ENCODE measurements at places on chromosomes 16 and 17.

GRCh38 chr16:80803339-80804055, 901 bp downstream of the CDYL2 start:
- DNase-seq, result no peak

DNA sequence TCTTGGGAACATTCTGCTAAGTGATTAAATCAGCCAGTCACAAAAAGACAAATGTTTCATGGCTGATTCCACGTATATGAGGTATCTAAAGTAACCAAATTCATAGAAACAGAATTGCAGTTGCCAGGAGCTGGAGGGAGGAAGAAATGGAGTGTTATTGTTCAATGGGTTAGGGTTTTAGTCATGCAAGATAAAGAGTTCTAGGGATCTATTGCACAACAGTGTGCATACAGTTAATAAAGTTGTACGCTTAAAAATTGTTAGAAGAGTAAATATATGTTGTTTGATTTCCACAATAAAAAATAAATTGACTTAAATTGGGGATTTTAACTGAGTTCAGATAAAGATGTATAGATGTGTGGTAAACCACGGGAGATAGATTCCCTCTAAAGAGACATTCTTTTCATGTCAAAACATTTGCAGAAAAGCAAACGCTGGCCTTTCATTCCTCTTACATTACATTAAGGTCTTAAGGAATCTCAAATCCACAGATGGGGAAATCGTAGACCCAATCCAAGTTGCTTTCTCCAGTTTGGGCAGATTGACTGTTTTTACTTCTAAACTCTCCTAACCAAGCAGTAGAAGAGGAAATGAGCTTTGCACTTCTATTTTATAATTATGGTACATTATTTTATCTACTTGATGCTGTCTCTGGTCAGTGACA, 4.6 kb downstream of the PRDM7 start:
- no peak for DNase-seq

GRCh38 chr17:67635681-67636080, 82.1 kb upstream of the NOL11 start:
- no peak for DNase-seq

DNA sequence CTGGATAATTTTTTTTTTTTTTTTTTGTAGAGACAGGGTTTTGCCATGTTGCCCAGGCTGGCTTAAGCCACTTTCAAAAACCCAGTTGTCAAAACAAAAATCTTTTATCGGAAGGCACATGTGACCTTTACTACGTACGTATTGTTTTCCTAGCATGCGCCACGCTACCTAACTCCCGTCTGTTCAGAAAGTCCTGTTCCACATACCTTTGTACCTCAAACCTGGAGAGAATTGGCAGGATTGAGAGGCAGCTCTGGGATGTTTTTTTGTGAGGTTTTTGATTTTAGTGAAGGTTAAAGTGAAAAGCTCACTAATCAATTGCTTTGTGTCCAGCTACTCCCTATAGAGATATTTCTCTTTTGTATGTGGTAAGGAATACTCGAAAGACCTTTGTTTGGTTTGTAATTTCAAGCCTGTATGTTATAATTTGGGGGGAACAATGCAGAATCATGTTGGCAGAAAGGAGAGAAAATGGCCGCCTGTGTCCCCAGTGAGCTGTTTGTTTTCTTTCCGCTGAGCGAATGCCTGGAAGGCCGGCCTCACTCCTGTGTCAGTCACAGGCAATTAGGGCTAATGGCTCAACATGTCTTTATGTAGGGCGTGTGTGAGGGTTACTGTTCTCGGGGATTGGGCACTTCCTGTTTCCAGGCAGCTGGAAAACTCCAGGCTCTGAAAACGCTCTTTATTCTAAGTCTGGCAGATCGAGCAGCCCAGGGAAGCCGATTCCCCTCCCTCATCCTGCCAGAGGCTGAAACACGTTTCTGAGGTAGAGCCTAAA, 60.8 kb upstream of the CLEC18A start:
- peak; percentile 76 for DNase-seq

DNA sequence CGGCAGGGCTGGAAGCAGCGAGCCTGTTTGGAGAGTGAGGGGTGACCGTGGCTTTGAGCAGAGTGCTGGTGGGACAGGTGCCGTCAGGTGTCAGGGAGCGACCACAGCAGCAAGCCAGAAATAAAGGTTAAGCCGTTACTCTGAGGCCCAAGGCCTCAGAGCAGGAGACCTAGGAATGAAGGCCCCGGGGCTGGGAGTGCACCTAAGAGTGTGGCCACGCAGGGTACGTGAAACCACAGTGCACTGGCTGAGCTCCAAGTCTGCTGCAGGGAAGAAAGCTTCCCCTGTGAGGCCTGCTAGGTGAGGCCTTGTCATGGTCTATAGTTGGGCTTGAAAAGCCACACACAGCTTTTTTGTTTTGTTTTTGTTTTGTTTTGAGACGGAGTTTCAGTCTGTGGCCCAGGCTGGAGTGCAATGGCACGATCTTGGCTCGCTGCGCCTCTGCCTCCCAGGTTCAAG, 8.7 kb downstream of the CLUAP1 start:
- no peak for DNase-seq

GRCh38 chr16:69316595-69317034, 5.5 kb downstream of the VPS4A start:
- DNase-seq, result no peak

DNA sequence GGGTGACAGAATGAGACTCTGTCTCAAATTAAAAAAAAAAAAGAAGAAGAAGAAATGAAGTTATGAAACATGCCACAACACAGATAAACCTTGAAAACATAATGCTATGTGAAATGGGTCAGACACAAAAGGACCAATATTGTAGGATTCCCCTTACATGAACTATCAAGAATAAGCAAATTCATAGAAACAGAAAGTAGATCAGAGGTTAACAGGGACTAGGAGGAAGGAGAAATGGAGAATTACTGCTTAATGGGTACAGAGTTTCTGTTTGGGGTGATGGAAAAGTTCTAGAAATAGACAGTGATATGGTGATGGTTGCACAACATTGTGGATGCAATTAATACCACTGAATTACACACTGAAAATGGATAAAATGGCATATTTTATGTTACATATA, 16.3 kb downstream of the RANBP10 start:
- no peak for DNase-seq

- no peak for DNase-seq
These were observed 31.3 kb downstream of the PLCG2 start for GRCh38 chr16:81810361-81810760.

DNA sequence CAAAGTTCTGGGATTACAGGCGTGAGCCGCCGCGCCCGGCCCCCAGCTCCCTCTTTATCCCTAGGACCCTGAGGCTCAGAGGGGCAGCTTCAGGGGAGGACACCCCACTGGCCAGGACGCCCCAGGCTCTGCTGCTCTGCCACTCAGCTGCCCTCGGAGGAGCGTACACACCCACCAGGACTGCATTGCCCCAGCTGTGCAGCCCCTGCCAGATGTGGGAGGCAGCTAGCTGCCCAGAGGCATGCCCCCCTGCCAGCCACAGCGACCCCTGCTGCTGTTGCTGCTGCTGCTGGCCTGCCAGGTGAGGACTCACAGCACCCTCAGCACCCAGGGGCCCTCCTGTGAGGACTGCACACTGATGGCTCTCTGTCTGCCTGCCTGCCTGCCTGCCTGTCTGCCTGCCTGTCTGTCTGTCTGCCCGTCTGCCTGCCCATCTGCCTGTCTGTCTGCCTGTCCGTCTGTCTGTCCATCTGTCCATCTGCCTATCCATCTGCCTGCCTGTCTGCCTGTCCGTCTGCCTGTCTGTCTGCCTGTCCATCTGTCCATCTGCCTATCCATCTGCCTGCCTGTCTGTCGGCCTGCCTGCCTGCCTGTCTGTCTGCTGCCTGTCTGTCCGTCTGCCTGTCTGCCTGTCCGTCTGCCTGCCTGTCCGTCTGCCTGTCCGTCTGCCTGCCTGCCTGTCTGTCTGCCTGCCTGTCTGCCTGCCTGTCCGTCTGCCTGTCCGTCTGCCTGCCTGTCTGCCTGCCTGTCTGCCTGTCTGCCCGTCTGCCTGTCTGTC, 5.0 kb downstream of the GCGR start:
- no peak for DNase-seq

- no peak for DNase-seq
These were observed 41.3 kb downstream of the SLC47A1 start for GRCh38 chr17:19574956-19575355.

GRCh38 chr17:77807051-77807745, 151.3 kb upstream of the TNRC6C start:
- no peak for DNase-seq

DNA sequence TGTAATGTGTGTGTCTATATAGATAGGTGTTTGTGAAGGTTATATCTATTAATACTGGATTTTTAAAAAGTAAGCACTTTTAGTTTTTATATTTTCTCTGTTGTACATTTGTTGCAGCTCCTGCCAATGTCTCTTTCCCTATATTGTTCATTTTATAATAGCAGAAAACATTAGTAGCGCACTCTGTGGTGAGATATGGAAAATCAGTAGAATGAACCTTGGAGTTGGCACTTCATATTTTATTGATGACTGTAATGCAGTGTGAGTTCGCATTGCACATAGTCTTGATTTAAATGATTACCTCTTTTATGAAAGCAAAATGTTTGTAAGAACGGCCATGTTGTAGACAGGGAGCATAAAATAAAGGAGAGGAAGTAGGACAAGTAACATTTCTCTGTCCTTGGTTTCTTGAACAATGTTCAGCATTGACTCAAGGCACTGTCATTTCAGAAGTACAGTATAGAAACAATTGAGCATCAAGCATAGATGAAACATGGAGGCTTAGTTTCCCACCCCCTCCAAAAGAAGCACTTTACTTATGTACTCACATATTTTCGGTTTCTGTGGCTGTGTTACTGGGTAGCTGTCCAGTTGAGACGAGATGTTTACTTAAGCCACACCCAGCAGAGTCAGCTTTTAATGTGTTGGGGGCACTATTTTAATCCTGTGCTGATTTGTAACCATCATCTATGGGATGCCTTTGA, 74.0 kb downstream of the TANC2 start:
- DNase-seq, result no peak

GRCh38 chr16:61813339-61813738, 222.9 kb downstream of the CDH8 start:
- no peak for DNase-seq

DNA sequence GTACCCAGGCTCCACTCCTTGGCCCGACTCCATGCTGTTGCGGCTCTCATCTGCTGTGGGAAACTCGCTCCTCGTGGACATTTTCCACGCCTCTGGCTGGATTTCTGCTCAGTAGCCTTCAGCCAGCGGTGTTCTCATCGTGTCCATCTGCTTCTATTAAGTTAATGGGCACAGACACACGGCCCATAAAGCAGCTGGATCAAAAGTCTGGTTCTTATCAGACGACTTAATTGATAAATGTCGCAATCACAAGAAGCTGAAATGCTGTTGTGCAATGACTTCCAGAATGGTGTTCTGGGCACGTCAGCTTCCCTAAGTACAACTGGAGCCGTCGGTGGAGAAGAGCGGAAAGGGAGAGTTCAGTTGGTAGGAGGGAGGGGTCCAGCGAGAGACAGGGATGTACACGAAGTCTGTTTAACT, 211.7 kb upstream of the CHMP6 start:
- DNase-seq, result no peak

DNA sequence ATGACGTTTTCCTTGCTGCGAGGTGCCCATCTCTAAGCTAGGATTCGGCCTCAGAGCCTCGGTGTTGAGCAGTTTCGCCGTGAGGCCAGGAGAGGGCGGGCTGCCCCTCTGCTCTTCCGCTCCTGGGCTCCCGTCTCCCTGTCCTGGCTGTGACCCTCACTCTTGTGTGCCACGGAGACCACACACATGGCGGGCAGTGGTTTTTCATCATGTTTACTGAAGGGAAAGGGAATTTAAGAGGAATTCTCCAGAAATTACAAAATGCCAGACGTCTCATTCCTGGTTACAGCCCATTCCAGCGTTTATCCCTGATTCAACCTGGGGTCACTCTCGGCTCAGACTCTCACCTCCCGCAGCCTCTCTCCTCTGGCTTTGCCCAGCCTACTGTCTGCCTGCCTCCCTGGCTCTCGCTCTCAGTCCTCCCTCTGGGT, 96.8 kb upstream of the ELAC2 start:
- no peak for DNase-seq

DNA sequence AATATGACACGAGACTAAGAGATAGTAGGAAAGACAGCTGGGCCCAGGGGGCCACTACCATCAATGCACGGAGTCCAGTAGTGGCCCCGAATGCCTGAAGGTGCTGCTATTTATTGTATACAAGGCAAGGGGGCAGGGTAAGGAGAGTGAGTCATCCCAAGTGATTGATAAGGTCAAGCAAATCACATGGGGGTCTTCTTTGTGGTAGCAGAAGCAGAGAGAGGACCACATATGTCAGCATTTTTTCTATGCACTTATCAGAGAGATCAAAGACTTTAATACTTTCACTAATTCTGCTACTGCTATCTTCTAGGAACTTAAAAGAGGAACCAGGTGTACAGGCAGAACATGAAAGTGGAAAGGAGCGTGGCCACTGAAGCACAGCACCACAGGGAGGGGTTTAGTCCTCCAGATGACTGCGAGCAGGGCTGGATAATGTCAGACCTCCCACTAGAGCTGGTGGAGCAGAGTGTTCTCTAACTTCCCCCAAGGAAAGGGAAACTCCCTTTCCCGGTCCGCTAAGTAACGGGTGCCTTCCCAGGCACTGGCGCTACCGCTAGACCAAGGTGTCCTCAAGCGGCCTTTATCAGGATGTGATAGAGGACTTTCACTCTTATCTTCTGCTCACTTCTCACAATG, 26.4 kb upstream of the ARL4D start:
- DNase-seq, result no peak

DNA sequence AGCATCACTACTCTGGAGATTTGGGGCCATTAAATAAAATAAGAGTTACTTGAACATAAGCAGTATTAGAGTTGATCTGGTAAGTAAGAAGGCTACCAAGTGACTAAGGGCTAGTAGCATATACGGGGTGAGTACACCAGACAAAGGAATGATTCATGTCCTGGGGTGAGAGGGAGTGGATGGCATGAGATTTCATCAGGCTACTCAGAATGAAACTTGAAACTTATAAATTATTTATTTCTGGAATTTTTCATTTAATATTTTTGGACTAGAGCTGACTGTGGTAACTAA, 2.3 kb downstream of the SLFN5 start:
- DNase-seq, result no peak

- no peak for DNase-seq
These were observed 510.2 kb downstream of the WWOX start for GRCh38 chr16:78609402-78610274.

- DNase-seq, result no peak
These were observed 14.0 kb downstream of the ATP5PD start for GRCh38 chr17:75032720-75033280.

Measured in left forelimb (tissue), 1 donor.